ENCODE measurements at places on chromosomes 3 and 15.

- no peak for DNase-seq
These were observed 197.1 kb upstream of the KBTBD8 start for GRCh38 chr3:66800941-66801545.

GRCh38 chr15:50377867-50378751 is 23.1 kb upstream of the GABPB1 start:
- no peak for DNase-seq

GRCh38 chr3:44883213-44883955 is 9.0 kb downstream of the TGM4 start:
- DNase-seq: no peak

- peak; percentile 32 for DNase-seq
These were observed 468 bp downstream of the UBP1 start for GRCh38 chr3:33439546-33440327.

DNA sequence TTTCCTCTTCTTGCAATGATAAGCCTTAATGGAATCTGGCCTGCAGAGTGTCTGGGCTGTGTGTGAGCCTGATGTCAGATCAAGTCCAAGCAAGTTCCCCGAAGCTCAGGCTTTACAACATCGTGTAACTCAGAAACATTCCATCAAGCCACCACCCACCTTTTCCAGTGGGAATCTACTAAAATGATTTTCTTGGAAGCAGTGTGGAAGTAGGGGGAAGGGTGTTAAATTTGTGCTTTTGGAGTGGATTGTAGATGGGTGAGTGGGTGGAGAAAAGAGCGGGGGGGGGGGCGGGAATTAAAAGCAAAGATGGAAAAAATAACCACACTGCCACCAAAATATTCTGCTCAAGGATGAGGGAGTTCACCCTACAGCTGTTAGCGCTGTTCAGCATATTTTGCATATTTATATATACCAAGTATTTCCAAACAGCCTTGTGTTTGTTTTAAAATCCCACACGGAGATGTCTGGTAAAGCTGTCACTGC is 53.6 kb downstream of the VGLL3 start:
- DNase-seq: no peak

GRCh38 chr15:41564286-41564959 is 5.4 kb downstream of the TYRO3 start:
- no peak for DNase-seq

- DNase-seq: no peak
These were observed 86.4 kb downstream of the LPP start for GRCh38 chr3:188240189-188240981.

DNA sequence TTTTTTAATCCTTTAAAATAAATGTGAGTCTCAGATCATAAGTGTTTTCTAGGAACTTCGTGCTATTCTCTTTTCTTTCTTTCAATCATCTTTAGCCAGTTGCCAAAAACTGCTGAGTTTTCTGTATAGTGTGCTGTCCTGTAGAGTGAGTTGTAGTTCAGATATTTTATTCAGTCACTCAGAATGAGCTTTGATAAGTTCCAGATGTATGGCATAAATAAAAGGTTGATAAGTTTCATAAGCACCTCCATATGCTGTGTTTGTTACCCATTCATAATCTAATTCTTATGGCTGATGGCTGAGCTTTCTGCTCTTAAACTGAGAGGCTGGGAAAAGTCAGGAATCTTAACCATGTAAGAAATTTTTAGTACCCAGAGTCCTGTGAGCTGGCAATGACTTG is 59.3 kb upstream of the COL6A6 start:
- no peak for DNase-seq

GRCh38 chr3:43063114-43063513 is 42.8 kb downstream of the POMGNT2 start:
- no peak for DNase-seq

DNA sequence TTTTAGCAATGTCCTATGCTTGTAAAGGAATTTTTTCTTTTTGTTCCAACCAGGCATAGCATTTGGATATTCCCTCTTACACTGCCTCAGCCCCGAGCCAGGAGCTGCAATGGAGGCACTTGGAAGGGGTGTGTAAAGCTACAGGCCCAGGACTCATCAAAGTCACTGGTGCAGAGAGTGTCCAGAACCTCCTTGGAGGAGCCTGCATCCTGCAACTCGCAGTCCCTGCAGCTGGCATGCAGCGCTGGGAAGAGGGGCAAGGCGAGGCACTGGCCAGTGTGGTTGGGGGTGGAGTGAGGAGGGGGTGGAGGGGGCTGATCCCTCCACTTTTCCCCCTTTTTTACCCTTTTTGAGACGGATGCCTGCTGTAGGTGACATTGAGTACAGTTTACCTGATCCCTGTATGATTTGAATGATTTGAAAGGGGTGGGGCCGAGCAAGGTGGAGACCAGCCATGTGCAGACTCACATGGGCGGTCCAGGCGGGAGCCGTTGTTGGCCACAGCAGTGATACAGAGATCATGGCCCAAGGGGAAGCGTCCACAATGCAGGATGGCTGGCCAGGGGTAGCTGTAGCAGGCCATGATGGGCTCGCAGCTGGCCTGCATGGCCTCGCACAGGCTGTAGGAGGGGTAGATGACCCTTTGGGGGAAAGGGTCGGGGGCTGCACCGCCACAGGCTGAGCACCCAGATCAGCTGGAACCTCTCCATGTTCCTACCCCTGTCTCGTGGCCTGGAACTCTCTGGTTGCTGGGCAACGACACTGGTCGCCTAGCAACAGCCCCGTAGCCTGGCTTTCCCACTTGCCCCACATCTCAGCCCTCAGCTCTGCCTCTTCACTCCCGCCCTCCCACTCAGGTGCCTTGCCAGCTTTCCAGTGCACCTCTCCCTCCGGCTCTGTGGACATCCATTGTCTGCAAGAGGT is 7.9 kb downstream of the P4HTM start:
- no peak for DNase-seq

DNA sequence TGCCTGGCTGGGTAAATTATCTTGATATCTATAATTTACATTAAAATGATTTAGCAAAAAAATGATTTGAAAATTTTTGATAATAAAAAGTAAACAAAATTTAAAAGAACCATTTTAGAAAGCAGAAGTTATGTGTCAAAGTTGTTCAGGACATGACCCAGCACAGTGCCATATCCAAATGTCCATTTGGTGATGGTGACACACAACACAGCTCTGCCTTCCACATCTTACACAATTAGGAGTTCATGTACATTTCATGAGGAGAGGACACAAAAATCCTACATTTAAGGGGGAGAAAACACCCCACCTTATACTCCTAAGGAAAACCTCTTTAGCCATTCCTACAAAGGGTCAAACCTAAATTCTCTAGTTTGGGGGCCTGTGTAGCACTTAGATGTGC is 10.7 kb upstream of the UBE2E1 start:
- DNase-seq: no peak

DNA sequence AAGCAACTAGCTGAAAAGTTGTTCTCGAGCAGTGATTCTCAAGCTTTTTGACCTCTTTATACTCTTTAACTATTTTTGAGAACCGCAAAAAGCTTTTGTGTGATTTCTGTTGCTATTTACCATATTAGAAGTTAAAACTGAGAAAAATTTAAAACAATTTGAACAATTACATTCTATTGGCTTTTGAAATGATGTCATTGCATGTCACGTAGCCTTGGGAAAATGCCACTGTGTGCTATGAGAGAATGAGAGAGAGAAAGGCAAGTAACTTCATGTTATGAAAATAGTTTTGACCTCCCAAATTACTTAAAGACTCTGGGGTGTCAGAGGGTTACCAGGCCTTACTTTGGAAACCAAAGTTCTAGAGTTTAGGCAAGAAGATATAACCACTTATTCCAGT is 8.0 kb downstream of the USP13 start:
- no peak for DNase-seq

- DNase-seq: no peak
These were observed 104.6 kb downstream of the ATP1B3 start for GRCh38 chr3:141981084-141981483.

DNA sequence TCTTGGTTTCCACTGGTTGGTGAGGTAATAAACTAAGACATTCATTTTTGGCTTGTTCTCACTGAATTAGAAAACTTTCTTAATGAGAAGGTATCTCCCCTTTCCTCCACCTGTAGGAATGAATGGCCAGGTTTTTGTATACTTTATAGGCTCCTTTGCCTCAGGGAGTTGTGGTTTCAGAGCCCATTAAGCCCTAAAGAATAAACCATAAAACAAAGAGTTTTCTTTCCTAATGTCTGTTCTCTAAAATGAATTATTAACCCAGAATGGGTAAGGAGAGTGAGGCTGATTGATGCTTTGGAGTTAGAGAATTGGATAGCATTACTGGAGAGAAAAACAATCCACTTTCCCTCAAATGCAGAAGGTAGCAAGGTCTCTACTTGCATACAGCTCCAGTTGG is 67.6 kb downstream of the TIGIT start:
- no peak for DNase-seq

DNA sequence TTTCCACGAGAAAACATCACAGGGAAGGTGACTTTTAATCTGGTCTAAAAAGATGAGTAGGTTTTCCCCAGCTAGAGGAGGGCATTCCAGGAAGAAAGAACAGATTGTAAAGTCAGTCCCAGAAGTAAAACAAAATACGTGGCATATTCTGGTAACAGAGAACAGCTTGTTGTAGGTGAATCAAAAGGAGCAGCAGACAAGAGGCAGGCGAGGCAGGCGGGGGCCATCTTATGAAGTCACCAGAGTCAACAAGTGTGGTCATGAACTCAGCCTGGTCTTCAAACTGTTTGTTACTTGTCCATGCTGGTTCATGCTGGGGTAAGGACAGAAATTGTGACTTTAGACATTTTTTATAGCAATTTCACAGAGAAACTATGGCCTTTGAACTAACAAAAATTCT is 4.0 kb upstream of the POPDC2 start:
- no peak for DNase-seq

- DNase-seq: no peak
These were observed 11.6 kb upstream of the CHL1 start for GRCh38 chr3:184976-185375.

DNA sequence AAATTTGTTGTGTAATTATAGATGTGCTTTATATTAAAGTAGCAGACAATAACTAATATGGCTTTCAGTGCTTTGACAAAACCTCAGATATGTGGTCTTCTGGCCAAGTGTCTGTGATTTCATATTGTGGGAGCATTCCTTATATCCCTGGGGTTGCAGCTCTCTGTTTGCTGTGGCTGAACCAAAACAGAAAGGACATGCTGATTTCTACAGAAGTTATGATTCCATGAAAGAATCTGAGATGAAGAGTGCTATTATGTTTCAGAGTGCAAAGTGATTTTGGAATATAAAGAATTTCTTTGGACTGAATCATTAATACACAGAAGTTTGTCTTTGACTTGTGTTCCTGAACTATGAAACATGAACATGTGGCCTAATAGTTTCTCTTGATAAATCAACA is 36.5 kb downstream of the CDV3 start:
- DNase-seq: no peak

DNA sequence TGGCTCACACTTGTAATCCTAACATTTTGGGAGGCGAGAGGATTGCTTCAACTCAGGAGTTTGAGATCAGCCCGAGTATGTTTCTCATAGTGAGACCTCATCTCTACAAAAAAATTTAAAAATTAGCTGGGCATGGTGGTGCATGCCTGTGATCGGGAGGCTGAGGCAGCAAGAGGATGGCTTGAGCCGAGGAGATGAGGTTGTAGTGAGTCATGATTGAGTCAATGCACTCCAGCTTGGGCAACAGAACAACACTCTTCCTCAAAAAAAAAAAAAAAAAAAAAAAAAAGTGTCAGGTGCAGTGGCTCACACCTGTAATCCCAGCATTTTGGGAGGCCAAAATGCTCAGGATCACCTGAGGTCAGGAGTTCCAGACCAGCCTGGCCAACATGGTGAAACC is 2.4 kb downstream of the RPL39L start:
- peak; percentile 13 for DNase-seq

- no peak for DNase-seq
These were observed 205.6 kb upstream of the PROK2 start for GRCh38 chr3:71990545-71990944.

- no peak for DNase-seq
These were observed 27.4 kb downstream of the RAD51 start for GRCh38 chr15:40722354-40722753.

- no peak for DNase-seq
These were observed 41.9 kb upstream of the MAP4 start for GRCh38 chr3:48058091-48058490.

Measured in stimulated activated CD4-positive, alpha-beta T cell treated with anti-CD3 and anti-CD28 coated beads, Interleukin-12 subunit alpha, Interleukin-12 subunit beta, amount 100 ng/mL, for 48 hours (primary cell).